ENCODE measurements at places on chromosomes 4 and X.

- H3K27ac ChIP-seq, result no peak overlapping the region
- no peak for DNase-seq
- no peaks in the 10 kb centered on the region for H3K36me3 ChIP-seq
Measured at GRCh38 chr4:115973768-115974167, 860.3 kb upstream of the NDST4 start.

DNA sequence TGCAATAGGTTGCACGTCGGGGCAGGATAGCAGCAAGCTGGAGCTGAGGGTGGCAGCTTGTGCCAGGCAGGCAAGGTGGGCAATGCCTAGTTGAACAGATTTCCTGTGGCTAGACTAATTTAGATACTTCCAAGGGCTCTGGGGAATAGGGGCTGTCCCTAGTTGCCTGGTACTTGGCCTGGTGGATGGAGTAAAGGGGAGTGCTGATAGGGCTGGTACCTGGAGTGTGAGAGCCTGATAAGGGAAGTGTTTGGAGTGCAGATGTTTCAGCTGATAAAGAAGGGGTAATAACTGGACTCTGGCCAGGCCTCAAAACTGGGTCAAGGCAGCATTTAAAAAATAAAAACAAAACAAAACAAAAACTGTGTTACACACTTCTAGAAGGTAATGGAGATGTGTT, 665.5 kb downstream of the CCSER1 start:
- DNase-seq, result no peak
- no peaks in the 10 kb centered on the region for H3K4me1 ChIP-seq
- no peaks in the 10 kb centered on the region for H3K36me3 ChIP-seq
- H3K27ac ChIP-seq, result no peak overlapping the region
- H3K4me3 ChIP-seq, result no peak overlapping the region
- no peaks in the 10 kb centered on the region for H3K27me3 ChIP-seq

DNA sequence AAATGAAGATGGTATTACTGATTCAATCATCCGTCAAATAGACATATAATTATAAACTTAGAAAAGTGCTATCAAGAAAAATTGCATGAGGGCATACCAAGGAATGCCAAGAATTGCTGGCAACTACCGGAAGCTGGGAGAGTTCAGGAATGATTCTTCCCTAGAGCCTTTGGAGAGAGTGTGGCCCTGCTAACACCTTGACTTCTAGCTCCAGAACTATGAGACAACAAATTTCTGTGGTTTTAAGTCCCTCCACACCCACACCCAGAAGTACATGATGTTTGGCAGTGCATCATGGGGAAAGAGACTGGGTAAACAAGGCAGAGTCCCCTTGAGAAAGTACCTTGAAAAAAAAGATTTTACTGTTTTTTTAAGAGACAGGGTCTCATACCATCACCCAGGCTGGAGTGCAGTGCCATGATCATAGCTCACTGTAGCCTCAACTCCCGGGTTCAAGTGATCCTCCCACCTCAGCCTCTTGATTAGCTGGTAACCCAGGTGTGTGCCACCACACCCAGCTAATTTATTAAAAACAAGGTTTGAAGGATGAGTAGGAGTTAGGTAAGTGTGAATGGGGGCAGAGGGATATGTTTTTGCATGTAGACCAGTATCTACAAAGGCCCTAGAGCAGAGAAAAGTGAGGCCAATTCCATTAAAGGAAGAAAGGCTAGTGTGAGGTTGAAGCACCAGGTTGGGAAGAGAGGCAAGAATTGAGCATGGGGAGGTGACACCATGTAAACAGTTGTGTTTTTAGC, 53.1 kb downstream of the GSX2 start:
- no peak overlapping the region for H3K4me3 ChIP-seq
- H3K27me3 ChIP-seq, result no peaks in the 10 kb centered on the region
- no peak for DNase-seq

DNA sequence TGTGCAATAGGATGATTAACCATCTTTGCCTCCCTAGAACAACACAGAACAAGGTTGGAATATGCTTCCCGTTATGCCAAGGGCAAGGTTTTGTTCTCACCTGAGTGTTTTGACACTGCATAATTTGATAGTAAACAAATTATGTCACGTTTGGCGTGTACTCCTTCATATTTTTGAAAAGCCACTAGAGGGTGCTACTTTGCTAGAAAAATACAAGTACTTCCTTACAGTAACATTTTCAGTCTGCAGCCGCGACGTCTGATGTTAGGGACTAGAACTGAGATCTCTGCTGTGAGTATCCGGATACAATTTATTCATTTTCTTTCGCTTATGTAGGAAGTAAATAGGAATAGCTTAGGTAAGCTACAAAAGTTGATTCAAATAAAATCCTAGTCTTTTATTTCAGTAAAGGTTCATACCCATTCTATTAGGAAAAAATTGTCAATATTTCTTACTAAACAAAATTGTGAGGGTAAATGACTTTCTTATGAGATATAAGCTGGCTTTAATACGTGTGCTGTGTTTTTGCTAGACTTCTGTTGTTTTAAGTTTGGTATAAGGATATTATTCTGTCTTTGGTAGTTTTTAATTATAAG, 181.1 kb upstream of the WDFY3 start:
- H3K4me3 ChIP-seq, result no peak overlapping the region
- H3K4me1 ChIP-seq, result no peaks in the 10 kb centered on the region
- no peaks in the 10 kb centered on the region for H3K27me3 ChIP-seq
- peak; percentile 4 for DNase-seq
- H3K27ac ChIP-seq, result no peak overlapping the region
- H3K36me3 ChIP-seq, result no peaks in the 10 kb centered on the region
